ENCODE measurements at places on chromosomes 2 and 18. TPM values are rescaled to one million over a fixed set of nuclear protein-coding genes. Genes with fewer than 3 reads are reported as not detected.

TCF23 gene
- total RNA-seq = not detected

GRCh38 chr2:210366675-210367080 is 51.7 kb upstream of the MYL1 start:
- H3K36me3 ChIP-seq = no peaks in the 10 kb centered on the region
- H3K4me1 ChIP-seq = no peaks in the 10 kb centered on the region
- DNase-seq = no peak

- H3K27ac ChIP-seq = no peak overlapping the region
- no peak for DNase-seq
- peaks cover 4% of the 10 kb centered on the region for H3K36me3 ChIP-seq
- no peak overlapping the region for H3K4me3 ChIP-seq
- no peaks in the 10 kb centered on the region for H3K4me1 ChIP-seq
Observed at GRCh38 chr2:55384786-55385185, 34.9 kb downstream of the CCDC88A start.

DNA sequence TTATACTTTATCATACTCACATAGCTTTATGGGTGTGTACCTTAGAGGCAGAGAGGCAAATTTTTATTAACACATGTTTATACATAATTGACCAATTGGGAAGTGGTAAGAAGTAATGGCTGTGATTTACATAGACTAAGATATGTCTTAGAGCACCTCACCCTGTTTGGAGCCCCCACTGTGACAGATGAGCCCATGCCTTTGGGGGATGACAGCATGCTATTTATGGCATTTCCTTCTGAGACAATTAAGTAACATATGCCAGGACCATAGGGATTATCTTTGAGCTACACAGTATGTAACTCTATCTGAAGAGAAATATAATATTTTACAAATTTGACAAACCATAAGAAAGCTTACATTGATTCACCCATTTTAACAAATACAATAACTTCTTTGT is 1655.3 kb upstream of the ACVR2A start:
- no peak for DNase-seq
- H3K4me3 ChIP-seq = no peak overlapping the region
- H3K27me3 ChIP-seq = peaks cover 4% of the 10 kb centered on the region
- no peaks in the 10 kb centered on the region for H3K36me3 ChIP-seq

DNA sequence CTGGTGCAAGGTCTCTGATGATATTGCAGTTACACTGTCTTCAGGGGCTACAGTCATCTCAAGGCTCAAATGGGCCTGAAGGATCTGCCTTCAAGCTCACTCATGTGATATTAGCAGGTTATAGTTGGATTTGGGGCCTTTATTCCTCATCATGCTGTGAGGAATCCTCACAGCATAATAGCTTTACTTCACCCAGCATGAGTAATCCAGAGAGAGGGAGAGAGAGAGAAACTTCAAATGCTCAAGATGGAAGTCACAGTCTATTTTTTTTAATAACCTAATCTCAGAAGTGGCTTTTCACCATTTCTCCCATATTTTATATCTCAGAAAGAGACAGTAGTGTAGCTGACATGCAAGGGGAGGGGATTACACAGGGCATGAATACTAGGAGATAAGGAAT is 658.7 kb downstream of the EPHA4 start:
- no peak overlapping the region for H3K4me3 ChIP-seq

KRTCAP3 gene
- total RNA-seq = 23.9 TPM

- peaks cover 4% of the 10 kb centered on the region for H3K36me3 ChIP-seq
- no peak overlapping the region for H3K4me3 ChIP-seq
- no peaks in the 10 kb centered on the region for H3K27me3 ChIP-seq
- no peak for DNase-seq
- peaks cover 13% of the 10 kb centered on the region for H3K4me1 ChIP-seq
Observed at GRCh38 chr18:9771977-9772660, 64.0 kb downstream of the RAB31 start.

DNA sequence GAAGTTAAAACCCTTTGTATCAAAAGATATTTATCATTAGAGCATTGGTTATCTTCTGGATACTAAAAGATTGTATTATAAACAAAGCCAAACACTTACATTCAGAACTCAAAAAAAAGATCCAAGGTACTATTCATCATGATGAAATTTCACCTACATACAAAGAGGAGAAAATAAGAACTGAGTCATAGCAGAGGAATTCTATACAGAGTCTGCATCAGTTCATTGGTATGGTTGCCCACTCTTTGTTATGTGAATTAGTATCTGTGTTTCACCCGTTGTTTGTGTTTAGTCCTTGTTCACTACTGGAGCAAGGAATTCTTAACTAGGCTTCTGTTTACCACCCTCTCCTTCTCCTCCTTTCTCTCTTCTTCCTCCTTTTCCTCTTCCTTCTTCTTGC is 157.9 kb downstream of the LNPK start:
- no peaks in the 10 kb centered on the region for H3K36me3 ChIP-seq
- no peak overlapping the region for H3K27ac ChIP-seq
- H3K4me1 ChIP-seq = no peaks in the 10 kb centered on the region
- no peak overlapping the region for H3K4me3 ChIP-seq
- H3K27me3 ChIP-seq = peaks cover 4% of the 10 kb centered on the region

PXDN gene
- 150 TPM for total RNA-seq

DNA sequence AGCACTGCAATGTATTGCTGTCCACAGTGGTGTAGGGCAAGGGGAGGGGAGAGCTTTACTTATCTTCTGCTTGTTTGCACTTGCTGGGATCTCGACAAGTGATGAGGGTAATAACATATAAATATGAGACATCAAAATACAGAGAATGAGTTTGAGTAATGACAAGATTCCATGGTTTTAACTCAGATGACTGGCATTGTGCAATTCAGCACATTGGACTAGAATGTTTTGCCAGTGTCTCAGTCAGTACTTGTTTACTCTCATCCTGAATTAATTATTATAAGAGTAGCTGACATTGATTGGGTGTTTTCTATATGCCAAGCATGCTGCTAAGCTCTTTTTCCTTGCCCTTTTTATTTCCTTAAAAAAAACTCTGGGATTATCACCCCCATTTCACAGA is 306.7 kb upstream of the MMADHC start:
- no peaks in the 10 kb centered on the region for H3K27me3 ChIP-seq
- DNase-seq = no peak
- no peak overlapping the region for H3K4me3 ChIP-seq
- peaks cover 7% of the 10 kb centered on the region for H3K4me1 ChIP-seq

GRCh38 chr2:18588049-18588448 is 1.3 kb downstream of the NT5C1B start:
- H3K27ac ChIP-seq = no peak overlapping the region
- H3K4me1 ChIP-seq = no peaks in the 10 kb centered on the region
- H3K27me3 ChIP-seq = no peaks in the 10 kb centered on the region

- H3K36me3 ChIP-seq = no peaks in the 10 kb centered on the region
- no peaks in the 10 kb centered on the region for H3K4me1 ChIP-seq
- no peak overlapping the region for H3K27ac ChIP-seq
- H3K4me3 ChIP-seq = no peak overlapping the region
- no peak for DNase-seq
Observed at GRCh38 chr2:147660680-147661079, 184.1 kb upstream of the ACVR2A start.

DNA sequence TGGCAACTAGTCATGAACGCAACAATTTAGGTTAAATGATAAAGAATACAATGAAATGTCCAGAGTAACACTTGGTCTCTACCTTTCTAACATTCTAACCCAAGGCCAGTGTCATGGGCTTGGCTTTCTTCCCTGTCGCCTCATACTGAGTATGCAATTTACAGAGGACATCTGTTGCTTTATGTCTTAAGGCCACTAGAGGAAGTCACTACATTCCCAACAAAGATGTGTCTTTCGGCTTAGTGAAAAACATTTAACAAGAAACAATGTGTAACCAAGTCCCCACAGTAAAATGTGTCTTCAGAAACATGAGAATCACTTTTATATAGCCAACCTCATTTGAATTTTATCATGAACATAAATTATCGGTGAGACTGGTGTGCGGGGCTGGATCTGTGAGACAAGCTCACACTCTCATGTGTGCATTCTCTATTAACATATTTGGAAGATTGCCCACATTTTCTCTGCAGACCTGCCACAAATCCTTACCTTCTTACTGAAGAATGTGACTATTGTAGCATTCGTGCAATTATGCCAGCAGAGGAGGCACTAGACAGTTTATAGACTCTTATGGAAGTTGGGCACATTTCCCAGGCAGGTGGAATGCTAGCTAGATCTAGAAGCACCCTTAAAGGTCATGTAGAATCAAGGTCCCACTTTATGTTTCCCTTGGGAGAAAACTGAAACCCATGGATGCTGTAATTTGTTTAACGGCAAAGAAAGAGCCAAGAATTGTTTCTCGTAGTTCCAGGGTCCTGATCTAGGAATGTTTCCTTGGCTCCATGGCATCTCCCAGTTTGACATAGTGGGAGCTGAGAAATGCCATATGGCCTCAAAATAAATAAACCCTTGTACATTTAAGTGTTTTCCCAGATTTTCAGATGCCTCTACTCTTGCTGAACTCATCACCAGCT is 101.8 kb downstream of the CD226 start:
- no peak overlapping the region for H3K4me3 ChIP-seq
- H3K27me3 ChIP-seq = no peaks in the 10 kb centered on the region
- no peaks in the 10 kb centered on the region for H3K36me3 ChIP-seq
- H3K4me1 ChIP-seq = peaks cover 6% of the 10 kb centered on the region
- H3K27ac ChIP-seq = no peak overlapping the region
- DNase-seq = no peak

- peaks cover 4% of the 10 kb centered on the region for H3K27me3 ChIP-seq
- no peak overlapping the region for H3K27ac ChIP-seq
- no peak for DNase-seq
- H3K4me1 ChIP-seq = no peaks in the 10 kb centered on the region
- H3K4me3 ChIP-seq = no peak overlapping the region
- no peaks in the 10 kb centered on the region for H3K36me3 ChIP-seq
Observed at GRCh38 chr2:223501641-223502040, 100.5 kb downstream of the SCG2 start.

ERBB4 gene
- 5.3 TPM for total RNA-seq

DNA sequence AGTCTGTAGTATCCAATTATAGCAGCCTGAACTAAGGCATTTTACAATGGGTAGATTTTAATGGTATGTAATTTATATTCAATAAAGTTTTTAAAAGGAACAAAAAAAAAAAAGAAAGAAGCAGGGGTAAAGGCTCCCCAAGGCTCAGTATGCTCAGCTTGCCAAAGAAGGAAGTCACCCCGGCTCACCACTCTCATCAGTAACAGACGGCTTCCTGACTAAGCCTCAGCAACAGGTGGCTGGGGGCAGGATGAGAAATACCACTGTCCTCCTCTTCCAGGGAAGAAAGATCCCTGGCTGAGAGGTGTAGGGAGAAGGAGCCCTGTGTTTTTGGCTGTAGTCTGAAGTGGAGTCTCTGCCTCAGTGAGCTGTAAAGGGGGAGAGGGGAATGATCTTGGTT is 121.2 kb downstream of the ARHGEF4 start:
- H3K4me3 ChIP-seq = no peak overlapping the region
- no peaks in the 10 kb centered on the region for H3K4me1 ChIP-seq
- no peak for DNase-seq
- peaks cover 52% of the 10 kb centered on the region for H3K27me3 ChIP-seq
- no peak overlapping the region for H3K27ac ChIP-seq

DNA sequence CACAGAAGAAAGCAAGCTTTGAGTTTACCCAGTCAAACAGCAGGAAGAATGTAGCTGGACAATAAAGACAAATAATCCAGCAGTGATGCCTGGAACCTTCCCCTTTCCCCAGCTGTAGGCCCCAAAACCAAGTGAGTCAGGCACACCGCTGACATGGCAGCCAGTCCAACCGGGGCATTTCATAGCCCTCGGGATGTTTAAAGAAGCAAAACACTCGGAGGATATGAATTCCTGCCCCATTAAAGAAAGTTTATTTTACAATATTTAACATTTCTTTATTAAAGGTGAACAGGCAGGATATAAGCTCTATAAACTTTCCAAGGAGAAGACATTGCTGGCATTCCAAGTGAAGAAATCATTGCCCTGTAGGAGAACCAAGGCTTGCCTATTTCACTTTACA is 507.6 kb upstream of the TNP1 start:
- H3K36me3 ChIP-seq = peaks cover 6% of the 10 kb centered on the region
- peaks cover 40% of the 10 kb centered on the region for H3K27me3 ChIP-seq
- no peak for DNase-seq
- H3K4me3 ChIP-seq = no peak overlapping the region
- H3K27ac ChIP-seq = no peak overlapping the region

GRCh38 chr2:9693196-9693491 is 62.3 kb upstream of the YWHAQ start:
- peaks cover 13% of the 10 kb centered on the region for H3K4me1 ChIP-seq
- H3K27ac ChIP-seq = no peak overlapping the region
- H3K36me3 ChIP-seq = no peaks in the 10 kb centered on the region
- no peaks in the 10 kb centered on the region for H3K27me3 ChIP-seq
- DNase-seq = no peak

GRCh38 chr18:39624961-39625360 is 2059.4 kb upstream of the CELF4 start:
- H3K27me3 ChIP-seq = no peaks in the 10 kb centered on the region
- no peak overlapping the region for H3K27ac ChIP-seq
- no peak overlapping the region for H3K4me3 ChIP-seq
- H3K36me3 ChIP-seq = no peaks in the 10 kb centered on the region
- no peak for DNase-seq
- H3K4me1 ChIP-seq = peaks cover 11% of the 10 kb centered on the region

- no peak overlapping the region for H3K27ac ChIP-seq
- H3K4me3 ChIP-seq = no peak overlapping the region
- no peak for DNase-seq
Observed at GRCh38 chr2:72765997-72766609, 59.7 kb downstream of the EXOC6B start.

GRCh38 chr2:168345601-168346000 is 98.2 kb upstream of the STK39 start:
- H3K27me3 ChIP-seq = peaks cover 3% of the 10 kb centered on the region
- H3K36me3 ChIP-seq = no peaks in the 10 kb centered on the region
- H3K4me1 ChIP-seq = peaks cover 4% of the 10 kb centered on the region
- DNase-seq = no peak
- no peak overlapping the region for H3K4me3 ChIP-seq

SP140 gene
- 0.97 TPM for total RNA-seq

BMPR2 gene
- 32.1 TPM for total RNA-seq

DNA sequence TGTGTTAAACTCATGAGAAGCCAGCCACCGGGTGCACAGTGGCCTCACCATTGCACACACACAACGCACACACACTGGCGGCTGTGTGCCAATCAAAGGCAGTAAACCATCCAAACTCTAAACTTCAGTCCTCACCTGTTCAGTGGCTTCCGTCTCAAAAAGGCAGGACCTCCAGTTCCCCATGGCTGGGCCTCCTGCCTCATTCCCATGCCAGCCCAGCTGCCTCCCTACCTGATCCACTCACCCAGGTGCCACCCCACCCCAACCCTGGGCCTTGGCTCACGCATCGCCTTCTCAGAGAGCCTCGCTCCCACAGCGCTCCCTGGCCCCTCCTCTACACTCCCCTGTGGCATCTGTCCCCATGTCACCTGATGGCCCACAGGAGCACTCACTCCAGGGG is 190.9 kb downstream of the EIPR1 start:
- H3K4me1 ChIP-seq = no peaks in the 10 kb centered on the region
- no peak for DNase-seq
- H3K27ac ChIP-seq = no peak overlapping the region
- no peaks in the 10 kb centered on the region for H3K27me3 ChIP-seq

GRCh38 chr2:58449286-58450010 is 208.3 kb upstream of the FANCL start:
- no peak overlapping the region for H3K27ac ChIP-seq
- no peaks in the 10 kb centered on the region for H3K36me3 ChIP-seq
- H3K4me3 ChIP-seq = no peak overlapping the region
- H3K27me3 ChIP-seq = no peaks in the 10 kb centered on the region

GRCh38 chr2:129717560-129718130 is 261.8 kb upstream of the RAB6C start:
- peak overlapping the region; percentile 84 for H3K27ac ChIP-seq
- H3K27me3 ChIP-seq = peaks cover 5% of the 10 kb centered on the region
- no peaks in the 10 kb centered on the region for H3K36me3 ChIP-seq
- H3K4me3 ChIP-seq = peak overlapping the region; percentile 67
- no peak for DNase-seq

Data from type B pancreatic cell (in vitro differentiated cells).